Chondrocyte (in vitro differentiated cells): ENCODE measurements at places on chromosomes 5 and 9. TPM values are rescaled to one million over a fixed set of nuclear protein-coding genes. Genes with fewer than 3 reads are reported as not detected.

GRCh38 chr5:56851258-56851941 is 36.1 kb downstream of the MAP3K1 start:
- DNase-seq: no peak

DNA sequence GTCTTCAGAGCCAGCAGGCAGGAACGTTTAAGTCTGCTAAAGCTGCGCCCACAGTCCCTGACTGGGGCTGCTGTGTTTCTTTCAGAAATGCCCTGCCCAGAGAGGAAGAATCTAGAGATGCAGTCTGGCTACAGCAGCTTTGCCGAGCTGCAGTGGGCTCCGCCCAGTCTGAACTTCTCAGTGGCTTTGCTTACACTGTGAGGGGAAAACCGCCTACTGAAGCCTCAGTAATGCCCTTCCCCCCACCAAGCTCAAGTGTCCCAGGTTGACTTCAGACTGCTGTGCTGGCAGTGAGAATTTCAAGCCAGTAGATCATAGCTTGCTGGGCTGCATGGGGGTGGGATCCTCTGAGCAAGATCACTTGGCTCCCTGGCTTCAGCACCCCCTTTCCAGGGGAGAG is 78.4 kb downstream of the SREK1 start:
- DNase-seq: no peak

DNA sequence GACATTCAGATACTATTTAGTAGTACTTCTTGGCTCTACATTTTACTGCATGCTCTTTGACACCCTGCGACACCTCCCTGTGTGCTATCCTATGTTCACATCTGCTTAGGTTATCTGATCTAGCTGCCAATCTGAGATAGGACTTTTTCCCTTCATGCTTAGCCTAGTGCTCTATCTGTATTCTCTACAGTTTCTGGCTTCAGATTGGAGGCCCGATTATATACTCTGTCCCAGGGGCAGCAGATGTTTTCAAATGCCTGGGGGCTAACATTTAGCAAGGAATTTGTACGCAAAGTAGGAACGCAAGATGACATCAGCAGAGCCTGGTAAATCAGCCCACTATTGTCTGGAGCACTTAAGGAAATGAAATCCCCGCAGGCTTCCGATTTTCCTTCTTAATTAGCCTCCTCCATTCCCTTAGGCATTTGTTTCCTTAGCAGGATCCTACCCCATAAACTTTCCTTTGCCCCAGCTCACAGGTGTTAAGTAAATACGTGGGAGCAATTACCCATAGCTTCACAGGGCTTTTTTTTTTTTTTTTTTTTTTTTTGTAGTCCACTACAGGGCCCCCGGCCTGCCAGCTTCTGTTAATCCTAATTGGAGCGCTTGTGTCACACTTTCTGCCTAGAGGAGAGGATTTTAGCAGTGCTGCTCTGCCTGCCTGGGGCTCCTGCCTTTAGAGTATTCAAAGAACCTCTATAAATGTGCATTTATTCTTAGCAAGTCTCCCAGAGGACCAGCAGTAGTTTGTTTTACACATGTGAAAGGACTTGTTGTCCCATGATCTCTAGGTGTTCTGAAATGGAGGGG is 61.1 kb upstream of the LPAR1 start:
- no peak for DNase-seq

- DNase-seq: no peak
Measured at GRCh38 chr5:21919414-21920022, 933.6 kb downstream of the CDH12 start.

DNA sequence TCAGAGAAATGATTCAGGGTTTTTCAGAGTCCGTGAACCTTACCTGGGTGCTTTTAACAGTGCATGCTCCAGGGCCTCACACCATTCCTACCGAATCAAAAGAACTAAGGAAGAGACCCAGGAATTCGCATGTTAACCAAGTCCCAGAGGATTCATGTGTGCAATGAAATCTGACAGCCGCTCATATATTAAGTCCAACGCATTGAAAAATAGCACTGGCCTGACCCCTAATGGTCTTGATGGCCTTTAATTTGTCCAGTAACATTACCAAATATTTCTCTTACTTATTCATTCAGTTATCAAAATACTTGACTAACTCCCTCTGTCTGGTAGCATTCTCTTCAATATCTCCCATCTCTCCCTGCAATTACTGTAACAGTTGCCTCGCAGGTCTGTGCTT is 55.0 kb upstream of the MARCHF11 start:
- DNase-seq: no peak

GRCh38 chr5:158349987-158350386 is 491.0 kb upstream of the CLINT1 start:
- DNase-seq: no peak

DNA sequence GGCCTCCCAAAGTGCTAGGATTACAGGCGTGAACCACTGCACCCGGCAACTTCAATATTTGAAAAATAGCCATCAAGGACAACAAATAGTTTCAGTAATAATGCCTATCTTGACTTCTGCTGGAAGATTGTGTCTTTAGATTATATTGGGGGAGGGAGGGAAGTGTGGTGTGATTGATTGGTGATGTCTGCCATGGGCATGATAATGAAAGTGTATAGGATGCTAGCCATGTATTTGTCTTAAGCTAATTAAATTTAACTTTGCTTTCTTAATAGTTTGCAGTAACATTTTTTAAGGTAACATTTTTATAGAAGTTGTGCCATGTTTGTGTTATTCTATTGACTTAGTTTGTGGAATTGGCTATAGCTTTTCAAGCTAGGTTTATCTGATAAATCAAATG is 4.6 kb downstream of the JMY start:
- DNase-seq: no peak

DNA sequence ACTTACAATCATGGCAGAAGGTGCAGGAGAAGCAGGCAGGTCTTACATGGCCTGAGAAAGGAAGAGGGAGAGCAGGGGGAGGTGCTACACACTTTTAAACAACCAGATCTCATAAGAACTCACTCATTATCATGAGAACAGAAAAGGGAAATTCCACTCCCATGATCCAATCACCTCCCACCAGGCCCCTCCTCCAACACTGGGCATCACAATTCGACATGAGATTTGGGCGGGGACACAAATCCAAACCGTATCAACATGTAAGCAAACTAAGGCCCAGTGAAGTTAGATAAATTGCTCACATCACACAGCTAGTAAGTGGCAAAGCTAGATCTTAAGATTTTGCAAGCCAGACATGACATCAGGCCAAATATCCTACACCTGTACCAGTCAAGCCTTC is 48.3 kb upstream of the RIC1 start:
- DNase-seq: no peak

GRCh38 chr5:34826347-34826746 is 12.6 kb upstream of the TTC23L start:
- DNase-seq: no peak

SLU7 gene
- total RNA-seq: 29.5 to 36.4 TPM (median 32.4 TPM) in 3 replicates

RIC1 gene
- total RNA-seq: 34.4 to 40.7 TPM (median 39.3 TPM) in 3 replicates

GPRIN1 gene
- total RNA-seq: 1.7 to 2.9 TPM (median 2.1 TPM) in 3 replicates

KCNN2 gene
- total RNA-seq: 0.19 TPM in 1 of 3 replicates, not detected in the others

FYB1 gene
- total RNA-seq: not detected in 3 replicates

SHISAL2B gene
- not detected in 3 replicates for total RNA-seq

NDOR1 gene
- 10.8 to 17.7 TPM (median 13.2 TPM) in 3 replicates for total RNA-seq

CDH9 gene
- total RNA-seq: not detected in 3 replicates

ITGA2 gene
- 0.79 to 1.6 TPM (median 1.0 TPM) in 3 replicates for total RNA-seq

CDH18 gene
- total RNA-seq: not detected in 3 replicates
